Fibroblast of mammary gland (primary cell): ENCODE measurements at places on chromosomes 12 and 14.

DNA sequence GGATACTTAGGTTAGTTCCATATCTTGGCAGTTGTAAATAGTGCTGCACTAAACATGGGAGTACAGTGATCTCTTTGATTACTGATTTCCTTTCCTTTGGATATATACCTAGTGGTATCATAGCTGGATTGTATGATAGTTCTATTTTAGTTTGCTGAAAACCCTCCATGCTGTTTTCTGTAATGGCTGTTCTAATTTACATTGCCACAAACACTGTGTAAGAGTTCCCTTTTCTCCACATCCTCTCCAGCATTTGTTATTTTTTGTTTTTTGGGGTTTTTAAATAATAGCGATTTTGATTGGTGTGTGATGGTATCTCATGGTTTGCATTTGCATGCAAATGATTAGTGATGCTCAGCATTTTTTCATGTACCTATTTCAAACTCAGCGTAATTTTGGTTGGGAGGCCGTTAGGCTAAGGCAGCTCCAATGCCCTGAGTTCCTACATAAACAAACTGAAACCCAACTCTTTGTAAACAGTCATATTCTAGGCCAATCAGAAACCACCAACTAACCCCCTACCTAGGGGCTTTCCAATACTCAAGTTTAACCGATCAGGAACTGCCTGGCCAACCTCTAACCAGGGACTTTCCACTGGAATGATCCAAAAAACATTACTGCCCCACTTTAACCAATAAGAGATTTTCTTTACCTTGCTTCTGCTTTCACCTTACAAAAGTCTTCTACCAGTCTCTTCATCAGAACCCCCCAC, 171.6 kb downstream of the FBXL14 start:
- no peak for DNase-seq

- no peak for DNase-seq
Measured at GRCh38 chr12:19542606-19543005, 103.3 kb downstream of the AEBP2 start.

DNA sequence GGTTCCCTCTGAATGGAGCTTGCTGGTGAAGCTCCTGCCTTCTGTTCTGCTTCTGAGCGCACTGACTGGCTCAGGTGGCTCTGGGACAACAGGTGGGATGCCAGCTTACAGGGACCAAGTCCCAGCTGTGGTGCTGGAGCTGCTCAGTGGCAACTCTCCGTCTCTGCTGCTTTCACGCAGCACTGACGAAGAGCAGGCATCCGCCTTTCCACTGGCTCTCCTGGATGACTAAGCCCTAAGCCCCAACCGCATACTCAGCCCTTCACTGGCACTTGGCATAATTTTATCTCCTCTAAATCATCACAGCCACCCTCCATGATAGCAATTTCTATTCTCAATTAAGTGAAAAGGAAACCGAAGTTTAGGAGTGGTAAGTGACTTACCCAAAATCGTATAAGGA, 3.7 kb upstream of the RTL1 start:
- no peak for DNase-seq

GRCh38 chr12:19484738-19485137, 45.4 kb downstream of the AEBP2 start:
- no peak for DNase-seq

- peak; percentile 22 for DNase-seq
Measured at GRCh38 chr14:22478670-22479069, 110.4 kb downstream of the DAD1 start.

DNA sequence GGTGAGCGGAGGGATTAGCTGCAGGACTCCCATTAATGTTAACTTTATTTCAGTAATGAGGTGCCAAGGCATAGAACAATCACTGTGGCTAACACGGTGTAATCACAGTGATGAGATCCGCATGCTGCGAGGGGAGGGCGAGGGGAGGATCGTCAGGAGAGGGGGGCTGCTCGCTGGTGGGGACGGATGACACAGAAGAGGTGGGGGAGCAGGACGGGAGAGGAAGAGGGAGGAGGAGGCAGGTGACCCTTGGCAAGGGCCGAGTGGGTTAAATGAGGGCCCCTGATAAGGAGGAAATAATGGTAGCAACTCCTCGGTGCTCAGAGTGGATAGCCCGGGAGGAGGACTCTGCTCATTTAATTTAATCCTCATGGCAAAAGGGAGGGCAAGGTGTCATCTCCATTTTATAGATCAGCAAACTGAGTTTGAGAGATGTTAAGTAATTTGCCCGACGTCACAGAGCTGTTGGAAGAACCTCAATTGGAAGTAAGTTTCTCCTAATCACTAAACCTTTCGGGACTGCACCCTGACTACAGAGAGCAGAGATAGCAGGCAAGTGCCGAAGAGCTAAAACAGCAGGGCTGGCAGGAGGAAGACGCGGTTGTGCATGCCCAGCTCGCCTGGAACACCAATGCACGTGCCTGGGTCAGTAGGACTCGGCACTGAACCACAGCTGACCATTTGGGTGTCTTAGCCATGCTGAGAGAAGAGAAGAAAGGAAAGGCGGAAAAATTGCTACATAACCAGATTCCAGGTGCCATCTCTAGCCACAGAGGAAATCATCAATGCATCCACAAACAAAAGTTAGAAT, 43.0 kb downstream of the SPRING1 start:
- no peak for DNase-seq

DNA sequence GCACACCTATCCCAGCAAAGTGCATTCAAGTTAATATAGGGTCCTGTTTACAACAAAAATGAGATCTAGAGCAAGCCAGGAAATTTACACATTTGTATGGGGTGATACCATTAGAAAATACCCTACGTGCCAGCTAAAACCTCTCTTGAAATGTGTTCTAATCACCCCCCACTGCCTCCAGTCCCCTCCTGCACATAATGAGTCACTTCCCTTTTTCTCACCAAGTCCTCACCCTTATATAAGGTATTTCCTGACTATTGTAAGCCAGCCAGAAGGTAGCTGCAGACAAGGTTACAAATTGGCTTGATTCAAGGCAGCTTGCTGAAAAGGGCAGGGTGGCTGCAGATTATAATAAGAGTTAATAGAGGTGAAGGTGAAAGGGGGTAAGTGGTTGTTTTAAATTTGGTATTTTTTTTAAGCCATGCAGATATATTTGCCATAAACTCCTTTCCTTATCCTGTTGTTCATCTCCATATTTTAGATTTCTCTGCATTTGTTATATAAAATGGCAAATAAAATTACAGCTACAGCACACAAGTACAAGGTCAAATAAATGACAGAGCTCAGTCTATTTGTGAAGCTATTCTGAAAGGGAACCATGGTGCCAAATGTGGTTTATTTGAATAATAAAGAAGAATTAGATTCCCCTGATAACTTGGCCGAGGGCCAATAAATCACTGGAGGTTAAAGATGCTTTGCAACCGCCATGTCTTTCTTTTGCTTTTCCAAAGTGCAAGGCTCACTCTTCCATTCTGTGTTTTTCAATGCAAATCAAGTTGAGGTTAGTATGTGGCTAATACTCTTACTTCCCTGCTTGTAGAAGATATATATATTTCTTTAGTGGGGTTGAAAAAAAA, 385.9 kb downstream of the EGLN3 start:
- peak; percentile 41 for DNase-seq

GRCh38 chr14:80202888-80203562, 8.3 kb downstream of the DIO2 start:
- DNase-seq, result peak; percentile 18

DNA sequence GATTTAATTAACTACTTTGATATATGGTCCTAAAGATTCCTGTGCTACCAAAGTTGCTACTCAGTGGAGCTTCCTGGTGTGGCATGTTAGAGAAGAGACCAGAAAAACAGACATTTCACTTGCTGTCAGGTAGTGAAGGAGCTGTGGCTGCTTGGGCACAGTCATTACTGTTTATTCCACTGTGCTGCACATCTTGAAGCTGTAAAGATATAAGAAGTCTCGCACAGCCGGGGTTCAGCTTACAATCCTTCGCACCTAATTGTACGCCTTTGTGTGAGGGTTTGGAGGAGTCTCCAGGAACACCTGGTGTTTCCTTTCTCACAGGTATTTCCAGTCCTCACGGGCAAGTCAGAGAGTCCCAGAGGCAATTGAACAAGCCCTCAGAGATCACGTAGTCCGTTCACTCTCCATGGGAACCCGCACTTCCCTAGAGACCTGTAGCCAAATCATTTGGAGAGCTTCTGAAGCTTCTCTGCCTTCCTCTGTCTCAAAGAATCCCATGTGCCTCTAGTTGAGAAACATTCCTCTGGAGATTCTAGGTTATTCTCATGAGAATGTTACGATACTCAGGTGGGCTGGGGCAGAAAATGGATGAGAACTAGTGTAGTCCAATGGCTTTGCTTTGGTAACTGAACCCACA, 4.1 kb downstream of the EVL start:
- no peak for DNase-seq
